IPS-NIHi11 (cell line): ENCODE measurements at places on chromosomes 2 and 18.

DNA sequence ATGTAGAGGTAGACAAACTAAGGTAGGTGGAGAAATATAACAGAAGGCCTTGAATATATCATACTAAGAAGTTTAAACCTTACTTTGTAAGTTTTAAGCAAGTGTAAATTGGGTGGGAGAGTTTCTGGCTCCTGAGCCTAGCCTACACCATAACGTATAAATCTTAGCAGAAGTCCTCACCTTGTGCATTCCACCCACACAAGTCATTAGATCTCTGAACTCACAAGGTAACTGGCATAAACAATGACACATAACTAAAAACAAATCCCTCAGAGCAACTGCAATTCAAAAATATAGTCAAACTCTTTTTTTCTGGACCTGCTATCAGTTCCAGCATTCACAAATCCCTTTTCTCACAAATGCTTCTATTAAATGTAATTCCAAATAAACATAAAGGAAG is 9.4 kb downstream of the REV1 start:
- no peak for DNase-seq

GRCh38 chr2:74148457-74149246 is 940 bp upstream of the BOLA3 start:
- no peak for DNase-seq

DNA sequence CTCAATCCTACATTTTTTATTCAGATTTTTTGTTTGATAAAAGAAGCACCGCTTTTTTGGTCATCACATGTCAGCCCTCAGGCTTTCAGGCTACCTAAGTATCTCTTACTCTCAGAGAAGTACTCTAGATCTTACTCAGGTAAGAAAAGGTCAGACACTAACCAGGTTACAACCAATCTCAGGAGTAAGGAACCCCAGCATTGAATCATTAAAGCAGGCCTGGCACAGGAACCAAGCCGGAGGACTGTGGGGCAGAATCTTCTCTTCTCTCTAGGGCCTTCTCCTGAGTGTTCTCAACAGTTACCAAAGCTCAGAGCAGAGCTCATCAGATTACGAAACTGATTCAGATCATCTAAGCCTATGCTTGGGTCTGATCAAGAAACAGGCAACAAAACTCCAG is 28.2 kb downstream of the RBMS1 start:
- no peak for DNase-seq

DNA sequence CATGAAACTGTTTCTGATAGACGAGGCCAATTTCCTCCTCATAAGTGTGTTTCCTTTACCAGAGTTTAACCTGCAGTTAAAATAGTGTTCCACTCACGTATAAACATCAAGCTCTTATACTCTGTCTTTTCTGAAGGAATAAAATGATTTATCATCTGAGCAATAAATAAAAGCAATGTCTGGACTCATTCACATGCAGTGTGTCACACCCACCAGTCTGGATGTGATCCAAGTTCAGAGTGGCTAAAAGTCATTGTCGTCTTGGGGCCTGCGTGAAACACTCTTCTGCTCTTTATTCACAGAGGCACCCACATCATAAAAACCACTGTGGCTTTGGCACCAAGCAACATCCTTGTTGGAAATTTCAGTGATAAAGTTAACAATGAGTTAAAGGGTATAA is 19.5 kb upstream of the SLC9A4 start:
- no peak for DNase-seq

- no peak for DNase-seq
Observed at GRCh38 chr18:61587865-61588264, 254.6 kb downstream of the CDH20 start.

GRCh38 chr2:128474962-128475361 is 156.3 kb upstream of the HS6ST1 start:
- no peak for DNase-seq

GRCh38 chr2:157196956-157197355 is 60.5 kb upstream of the GALNT5 start:
- DNase-seq = peak; percentile 23

DNA sequence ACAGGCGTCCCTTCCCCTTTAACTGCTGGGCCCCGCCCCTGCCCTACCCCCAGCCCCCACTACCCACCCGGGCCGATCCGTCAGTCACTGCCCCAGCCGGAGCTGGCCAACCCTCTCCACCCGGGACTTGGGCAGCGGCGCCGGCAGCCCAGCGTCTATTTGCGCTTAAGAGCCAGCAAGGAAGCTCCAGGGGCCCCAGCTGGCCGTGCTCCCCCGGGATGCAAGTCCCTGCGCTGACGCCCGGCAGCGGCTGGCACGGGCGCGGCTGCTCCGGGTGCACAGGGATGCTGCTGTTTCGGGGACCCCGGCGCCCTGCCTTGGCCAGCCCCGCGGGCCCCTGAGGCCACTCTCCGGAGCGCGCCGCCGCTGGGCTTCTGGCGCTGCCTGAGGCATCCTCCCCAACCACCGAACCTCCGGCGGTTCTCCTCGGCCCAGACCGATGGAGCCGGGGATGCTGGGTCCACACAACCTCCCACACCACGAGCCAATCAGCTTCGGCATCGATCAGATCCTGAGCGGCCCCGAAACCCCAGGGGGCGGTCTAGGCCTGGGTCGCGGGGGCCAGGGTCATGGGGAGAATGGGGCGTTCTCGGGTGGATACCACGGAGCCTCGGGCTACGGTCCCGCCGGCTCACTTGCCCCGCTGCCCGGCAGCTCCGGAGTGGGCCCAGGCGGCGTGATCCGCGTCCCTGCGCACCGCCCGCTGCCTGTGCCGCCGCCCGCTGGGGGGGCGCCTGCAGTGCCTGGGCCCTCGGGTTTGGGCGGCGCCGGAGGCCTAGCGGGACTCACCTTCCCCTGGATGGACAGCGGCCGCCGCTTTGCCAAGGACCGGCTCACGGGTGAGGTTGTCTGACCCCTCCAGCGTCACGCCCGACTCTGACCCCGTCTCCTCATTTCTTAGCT is at the start of gene TLX2:
TSS of gene TLX2 (plus strand) at position 83 of the 903 bp plus-strand sequence. CDS start at position 440, 357 bp downstream.
- peak; percentile 55 for DNase-seq

DNA sequence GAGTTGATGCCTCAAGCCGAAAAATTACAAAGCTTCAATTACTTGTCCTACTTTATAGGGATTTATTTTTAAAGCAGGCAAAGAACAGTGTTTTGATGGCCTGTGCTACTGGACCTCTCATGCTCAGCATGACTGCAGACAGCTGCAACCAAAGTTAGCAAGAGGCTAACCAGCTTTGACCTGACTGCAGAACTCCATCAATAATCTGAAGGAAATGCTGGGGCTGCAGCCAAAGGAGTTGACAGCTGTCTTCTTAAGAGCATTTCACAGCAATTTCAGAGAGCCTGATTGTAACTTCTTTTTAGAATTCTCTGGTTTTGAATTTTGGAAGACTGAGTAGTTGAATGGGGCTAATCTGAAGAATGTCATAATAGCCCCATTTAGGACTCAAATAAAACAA is 46.5 kb upstream of the SESTD1 start:
- no peak for DNase-seq

DNA sequence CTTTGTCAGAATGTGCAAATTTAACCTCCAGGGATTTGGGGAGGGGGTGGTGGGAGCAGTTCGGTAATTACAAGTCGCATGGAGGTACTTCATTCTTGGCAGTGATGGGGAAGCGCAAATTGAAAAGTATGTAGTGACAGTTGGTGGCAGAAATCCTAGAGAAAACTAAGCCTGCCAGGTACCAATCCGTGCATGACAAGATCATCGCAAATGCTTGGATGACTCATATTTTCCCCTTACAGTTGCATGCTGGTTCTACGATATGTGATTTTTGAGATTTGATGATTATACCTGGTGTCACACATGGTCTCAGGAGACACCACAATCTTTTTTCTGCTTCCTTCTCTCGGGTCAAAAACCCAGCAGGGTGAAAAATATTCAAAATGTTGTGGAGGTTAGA is 479.7 kb upstream of the ID2 start:
- no peak for DNase-seq

DNA sequence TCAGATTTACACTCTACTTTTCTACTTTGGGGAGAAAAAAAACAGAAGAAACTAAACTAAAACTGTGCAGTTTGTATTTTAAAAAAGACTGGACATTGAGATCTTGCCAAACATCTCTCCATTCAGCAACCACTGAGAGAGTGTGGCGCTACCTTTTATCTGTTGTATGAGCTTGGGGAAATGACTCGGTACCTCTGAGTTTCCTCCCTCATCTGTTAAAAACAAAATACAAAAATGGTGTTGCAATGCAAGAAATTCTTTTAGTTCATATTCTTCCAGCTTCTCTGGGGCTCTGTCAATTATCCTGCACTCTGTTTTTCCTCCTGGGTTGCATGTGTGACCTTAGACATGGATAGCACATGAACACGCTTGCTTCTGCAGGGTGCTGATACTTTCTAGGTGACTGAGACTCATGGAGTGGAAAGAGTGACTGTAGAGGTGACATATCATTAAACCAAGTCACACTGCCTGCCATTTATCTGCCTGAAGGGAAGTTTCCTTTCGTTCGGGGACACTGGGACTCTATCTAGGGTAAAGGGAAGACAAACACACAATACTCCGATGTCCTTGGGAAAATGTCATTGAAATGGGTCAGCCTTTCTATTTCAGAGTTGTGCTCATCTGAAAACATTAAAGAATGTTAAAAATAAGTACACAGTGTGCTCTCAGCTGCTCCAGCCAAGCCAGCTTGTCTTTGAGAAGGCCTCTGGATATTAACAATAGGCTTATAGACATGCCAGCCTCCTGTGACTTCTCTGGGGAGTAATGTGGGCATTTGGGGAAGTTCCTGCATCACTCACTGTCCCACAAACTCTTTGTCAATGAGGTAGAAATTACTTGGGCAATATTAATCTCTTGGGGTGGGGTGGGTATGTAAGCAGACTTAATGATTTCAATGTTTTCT is 91.4 kb downstream of the TRIB2 start:
- no peak for DNase-seq

DNA sequence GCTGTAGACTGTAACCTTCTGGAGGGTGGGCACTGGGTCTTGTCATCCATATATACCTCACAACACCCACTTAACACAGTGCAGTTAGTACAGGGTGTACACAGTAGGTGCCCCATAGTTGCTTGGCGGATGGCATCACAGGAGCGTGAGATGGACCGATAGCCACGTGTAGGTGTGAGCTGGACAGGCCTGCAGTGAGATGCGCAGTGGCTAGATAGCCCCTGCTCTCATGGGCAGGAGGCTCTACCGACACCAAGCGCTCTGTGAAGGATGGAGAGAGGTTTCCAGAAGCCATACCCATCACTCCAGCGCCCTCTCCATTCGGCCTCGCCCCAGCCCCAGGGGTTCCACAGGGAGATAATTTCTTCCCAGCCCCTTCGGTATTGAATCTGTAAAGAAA is 49.5 kb downstream of the CAPN13 start:
- no peak for DNase-seq

DNA sequence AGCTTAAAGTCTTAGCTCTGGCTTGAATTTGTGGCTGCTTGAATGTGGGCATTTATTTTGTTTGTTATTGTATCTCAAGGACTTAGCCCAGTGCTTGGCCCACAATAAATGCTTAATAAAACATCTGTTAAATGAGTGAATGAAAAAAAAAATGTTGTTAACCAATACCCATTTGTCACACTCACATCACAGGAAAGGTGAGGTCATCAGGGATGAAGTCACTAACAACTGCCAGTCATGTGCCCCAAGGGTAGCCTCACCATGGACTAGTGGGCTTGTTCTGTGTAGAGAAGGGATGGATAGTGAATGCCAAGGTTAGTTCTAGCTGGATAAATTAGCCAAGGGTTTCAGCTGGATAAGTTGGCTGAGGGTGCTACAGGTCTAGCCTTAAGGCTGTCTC is 3.0 kb downstream of the NRBP1 start:
- DNase-seq = no peak

- DNase-seq = no peak
Observed at GRCh38 chr2:72827966-72828646, 2.3 kb upstream of the EXOC6B start.

DNA sequence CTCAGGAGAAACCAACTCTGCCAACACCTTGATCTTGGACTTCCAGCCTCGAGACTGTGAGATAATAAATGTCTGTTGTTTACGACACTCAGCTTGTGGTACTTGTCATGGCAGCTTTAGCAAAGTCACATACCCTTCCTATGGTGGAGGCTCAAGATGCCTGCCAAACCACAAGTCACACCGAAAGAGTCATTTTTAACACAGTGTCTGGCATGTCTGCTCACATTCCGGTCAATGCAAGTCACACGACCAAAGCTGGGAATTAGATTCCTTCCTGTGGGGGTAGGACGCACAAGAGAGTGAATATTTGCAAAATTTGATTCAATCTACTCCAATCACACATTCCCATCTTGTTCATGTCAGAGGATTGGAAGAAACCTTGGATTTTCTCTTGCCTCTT is 24.6 kb downstream of the KCNE4 start:
- no peak for DNase-seq

GRCh38 chr2:7154656-7155055 is 237.4 kb downstream of the RNF144A start:
- DNase-seq = no peak

DNA sequence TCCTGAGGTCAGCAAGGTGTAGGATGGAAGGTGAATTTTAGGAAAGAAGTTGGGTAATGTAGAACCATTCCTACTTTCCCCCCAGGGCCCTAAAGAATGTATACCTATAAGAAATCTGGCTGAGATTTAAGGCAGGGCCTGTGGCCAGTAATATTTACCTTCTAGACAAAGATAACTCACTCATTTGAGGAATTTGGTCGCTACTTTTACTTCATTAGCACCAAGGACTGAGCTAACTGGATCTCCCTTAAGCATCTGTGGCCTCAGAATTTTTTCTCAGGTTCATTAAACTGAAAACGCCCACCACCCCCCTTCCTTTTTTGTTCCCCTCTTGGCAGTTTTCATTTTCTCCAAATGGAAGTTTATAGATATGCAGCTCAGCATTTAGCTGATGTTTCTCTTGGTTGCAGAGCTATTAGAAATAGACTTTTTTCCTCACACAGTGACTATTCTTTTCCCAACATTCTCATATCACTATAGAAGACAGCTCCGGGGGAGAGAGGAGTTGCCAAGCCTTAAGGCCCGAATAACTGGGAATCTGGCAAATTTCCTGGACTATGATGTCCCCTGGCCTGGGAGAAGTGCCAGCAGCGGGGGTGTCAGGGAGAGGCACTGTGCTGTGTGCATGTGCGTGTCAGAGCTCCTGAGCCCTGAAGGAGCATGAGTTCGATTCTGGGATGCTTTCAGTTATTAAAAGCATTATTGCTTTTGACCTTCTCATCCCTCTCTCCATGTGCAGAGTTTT is 310.9 kb downstream of the PRKCE start:
- no peak for DNase-seq
